GM12892 (cell line): ENCODE measurements at places on chromosomes 5 and 9.

GRCh38 chr9:77898864-77899263 is 132.7 kb downstream of the GNAQ start:
- DNase-seq: no peak

DNA sequence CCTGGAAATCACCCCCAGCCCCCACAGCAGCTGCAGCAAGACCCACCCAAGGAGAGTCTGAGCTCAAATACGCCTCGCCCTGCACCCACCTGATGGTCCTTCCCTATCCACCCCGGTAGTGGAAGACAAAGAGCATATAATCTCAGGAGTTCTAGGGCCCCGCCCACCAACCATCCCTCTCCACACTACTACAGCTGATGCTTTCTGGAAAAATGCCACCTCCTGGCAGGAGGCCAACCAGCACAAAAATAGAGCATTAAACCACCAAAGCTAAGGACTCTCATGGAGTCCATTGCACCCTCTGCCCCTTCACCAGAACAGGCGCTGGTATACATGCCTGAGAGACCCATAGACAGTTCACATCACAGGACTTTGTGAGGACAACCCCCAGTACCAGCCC is 22.5 kb upstream of the NIPSNAP3A start:
- no peak for DNase-seq

DNA sequence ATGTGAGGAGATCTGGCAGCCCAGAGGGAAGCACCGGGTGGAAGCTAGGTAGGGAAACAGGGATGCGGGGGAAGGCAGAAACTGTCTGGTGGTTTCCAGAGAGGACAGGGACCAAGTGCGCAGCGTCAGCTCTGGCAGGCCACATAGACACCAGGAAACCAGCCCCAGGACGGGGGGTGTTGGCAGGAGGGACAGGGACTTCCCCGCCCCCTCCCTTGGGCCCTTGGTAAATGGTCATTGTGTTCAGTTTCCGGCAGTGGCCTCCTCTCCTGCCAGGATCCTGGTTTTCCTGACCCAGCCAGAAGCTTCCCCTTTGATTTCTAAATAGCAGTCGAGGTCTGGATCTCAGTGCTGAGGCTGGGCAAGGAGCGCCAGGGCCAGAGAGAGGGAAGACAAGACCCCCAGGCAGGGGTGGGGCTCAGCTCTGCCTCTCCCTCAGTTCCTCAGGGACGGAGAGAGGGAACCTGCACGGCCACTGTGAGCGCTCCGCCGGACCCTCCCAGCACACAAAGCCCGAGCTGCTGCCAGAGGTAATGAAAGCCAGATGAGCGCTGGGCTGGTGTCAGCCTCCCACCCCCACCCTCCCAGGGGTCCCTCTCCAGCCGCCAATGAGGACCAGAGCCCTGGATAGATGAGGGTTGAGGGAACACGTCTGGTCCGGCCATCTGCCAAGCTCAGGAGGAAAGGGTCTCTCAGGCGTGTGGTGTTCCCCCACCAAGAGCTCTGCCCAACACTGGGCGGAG is 1.8 kb downstream of the RALGDS start:
- no peak for DNase-seq

DNA sequence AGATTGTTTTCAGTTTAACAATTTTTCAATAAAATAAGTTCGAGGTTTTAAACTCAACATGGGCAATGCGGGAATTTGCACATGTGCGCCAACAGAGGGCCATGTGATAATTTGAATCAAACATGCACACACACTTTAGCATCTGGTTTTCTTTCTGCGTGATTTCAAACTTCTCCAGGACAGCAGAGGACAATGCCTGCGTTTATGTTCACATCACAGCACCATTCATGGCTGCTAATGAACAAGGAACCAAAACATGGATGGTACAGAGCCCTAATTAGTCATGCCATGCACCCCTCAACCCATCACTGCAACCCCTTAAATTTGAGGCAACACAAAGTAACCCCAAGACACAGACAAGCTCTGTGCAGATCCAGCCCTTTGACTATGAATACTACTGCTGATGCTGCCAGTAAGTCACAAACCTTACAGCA is 2.8 kb downstream of the SHC3 start:
- no peak for DNase-seq

DNA sequence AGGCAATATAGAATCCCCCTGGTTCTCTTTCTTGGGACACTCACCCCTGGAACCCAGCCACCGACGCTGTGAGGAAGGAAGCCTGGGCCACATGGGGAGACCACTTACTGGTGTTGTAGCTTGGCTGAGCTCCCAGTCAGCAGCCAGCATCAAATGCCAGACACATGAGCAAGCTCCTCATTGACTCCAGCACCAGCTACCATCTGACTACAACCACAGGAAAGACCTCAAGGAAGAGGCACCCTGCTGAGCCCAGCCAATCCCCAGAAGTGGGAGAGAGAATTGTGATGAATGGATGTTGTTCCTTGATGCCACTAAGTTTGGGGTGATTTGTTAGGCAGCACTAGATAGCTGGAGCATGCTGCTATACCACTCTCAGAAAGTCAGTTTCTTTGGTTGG is 36.0 kb downstream of the BNIP1 start:
- no peak for DNase-seq

GRCh38 chr9:6984941-6985578 is 227.3 kb downstream of the KDM4C start:
- DNase-seq: no peak

GRCh38 chr9:114619191-114619761 is 8.2 kb downstream of the TMEM268 start:
- DNase-seq: no peak

GRCh38 chr9:17490110-17490509 is 88.8 kb upstream of the SH3GL2 start:
- DNase-seq: no peak

- DNase-seq: peak; percentile 46
These were observed at the start of gene BSPRY for GRCh38 chr9:113349445-113350094. TSS of gene BSPRY (plus strand) at chr9:113349541. CDS start at chr9:113349580, 39 bp downstream.

DNA sequence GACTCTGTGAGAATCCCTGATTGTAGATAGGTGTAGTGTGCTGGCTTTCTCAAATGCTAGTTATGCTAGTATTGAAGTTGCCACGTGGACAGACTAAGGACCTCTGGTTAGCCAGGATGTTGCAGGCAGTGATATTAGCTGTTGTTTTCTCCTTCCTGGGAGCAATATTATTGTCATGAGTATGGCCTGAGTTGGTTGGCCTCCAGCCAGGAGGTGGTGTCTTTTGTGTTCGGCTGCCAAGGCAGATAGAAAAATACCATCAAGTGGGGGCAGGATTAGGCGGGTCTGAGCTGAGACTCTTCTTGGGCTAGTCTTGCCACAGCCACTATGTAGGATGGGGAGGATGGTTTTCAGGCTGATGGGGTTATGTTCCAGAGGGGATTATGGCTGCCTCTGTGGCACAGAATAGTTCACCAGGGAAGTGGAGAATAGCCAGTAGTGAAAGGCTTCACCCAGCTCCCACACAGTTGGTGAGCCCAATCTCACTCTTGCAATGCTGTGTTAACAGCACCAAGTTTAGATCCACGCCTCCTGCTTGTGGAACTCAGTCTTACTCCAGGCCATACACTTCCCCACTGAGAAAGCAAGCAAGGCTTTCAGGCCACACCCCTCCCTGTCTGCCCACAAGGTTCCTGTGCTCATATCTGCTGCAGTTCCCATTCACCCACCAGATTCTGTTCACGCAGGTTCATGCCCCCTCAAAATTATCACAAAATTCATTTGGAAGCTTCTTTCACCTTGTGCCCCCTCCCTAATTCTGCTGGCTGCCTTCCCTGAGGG is 31.2 kb downstream of the GHR start:
- DNase-seq: no peak

DNA sequence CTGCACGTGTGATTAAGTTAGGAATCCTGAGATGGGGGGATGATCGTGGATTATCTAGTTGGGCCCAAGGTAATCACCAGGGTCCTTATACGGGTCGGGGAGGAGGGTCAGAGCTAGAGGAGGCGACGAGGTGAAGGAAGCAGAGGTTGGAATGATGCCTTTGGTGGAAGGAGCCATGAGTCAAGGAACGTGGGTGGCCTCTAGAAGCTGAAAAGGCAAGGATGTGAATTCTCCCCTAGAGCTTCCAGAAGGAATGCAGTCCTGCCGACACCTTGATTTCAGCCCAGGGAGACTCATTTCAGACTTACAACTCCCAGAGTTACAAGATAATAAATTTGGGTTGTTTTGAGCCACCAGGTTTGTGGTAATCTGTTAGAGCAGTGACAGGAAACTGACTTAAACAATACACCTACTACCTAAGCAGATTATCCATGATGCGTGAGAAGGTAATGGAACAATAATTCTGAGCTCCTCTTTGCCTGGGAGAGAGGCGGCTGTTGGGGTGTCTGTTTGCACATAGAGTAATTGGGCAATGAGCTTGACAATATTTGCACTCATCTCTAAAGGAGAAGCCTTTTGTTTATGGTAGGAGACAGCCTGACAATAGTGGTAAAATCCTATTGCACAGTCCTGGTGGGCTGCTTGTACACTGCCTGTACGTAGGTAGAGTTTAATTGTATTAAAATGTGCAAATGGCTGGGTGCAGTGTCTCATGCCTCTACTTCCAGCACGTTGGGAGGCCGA is 129.3 kb upstream of the IER5L start:
- no peak for DNase-seq

- no peak for DNase-seq
These were observed 208.6 kb downstream of the DRD1 start for GRCh38 chr5:175235251-175235960.

- DNase-seq: no peak
These were observed 35.4 kb downstream of the PRLR start for GRCh38 chr5:35194635-35195471.

DNA sequence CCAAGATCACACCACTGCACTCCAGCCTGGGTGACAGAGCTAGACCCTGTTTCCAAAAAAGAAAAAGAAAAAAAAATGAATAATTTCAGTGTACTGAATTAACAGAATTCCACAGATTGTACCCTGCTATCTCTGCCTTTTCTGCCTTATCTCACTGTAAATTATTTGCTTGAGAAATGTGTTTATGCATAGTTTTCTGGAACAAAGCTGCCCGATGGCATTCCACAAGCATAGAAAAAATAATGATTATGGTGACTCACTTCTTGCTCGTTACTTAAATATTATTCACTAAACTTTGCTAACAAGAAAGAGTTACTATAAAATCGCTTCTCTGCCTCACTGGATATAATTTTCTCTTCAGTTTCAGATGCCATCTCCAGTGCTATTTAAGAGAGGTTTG is 88.7 kb upstream of the FAM169A start:
- no peak for DNase-seq
